ENCODE measurements at places on chromosomes 5 and 9.

DNA sequence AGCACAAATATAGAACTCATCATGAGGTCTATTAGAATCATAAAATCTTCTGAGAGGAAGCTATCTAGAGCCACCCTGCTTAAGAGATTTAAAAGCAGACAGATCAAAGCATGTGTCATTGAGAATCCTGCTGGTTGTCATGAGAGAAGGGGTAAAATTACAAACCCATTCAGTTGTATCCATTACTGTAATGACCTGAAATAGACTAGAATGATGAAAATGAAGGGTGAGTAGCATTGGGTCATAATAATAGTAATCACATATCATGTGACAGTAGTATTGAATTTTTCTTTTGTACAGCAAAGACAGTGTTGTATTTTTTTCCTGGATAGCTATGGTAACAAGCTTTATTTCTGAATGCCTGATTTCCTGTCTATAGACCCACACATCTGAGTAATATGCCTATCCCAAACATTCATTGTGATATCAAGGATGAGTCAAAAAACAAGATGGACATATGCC, 149.0 kb downstream of the PDE4D start:
- no peak for DNase-seq

DNA sequence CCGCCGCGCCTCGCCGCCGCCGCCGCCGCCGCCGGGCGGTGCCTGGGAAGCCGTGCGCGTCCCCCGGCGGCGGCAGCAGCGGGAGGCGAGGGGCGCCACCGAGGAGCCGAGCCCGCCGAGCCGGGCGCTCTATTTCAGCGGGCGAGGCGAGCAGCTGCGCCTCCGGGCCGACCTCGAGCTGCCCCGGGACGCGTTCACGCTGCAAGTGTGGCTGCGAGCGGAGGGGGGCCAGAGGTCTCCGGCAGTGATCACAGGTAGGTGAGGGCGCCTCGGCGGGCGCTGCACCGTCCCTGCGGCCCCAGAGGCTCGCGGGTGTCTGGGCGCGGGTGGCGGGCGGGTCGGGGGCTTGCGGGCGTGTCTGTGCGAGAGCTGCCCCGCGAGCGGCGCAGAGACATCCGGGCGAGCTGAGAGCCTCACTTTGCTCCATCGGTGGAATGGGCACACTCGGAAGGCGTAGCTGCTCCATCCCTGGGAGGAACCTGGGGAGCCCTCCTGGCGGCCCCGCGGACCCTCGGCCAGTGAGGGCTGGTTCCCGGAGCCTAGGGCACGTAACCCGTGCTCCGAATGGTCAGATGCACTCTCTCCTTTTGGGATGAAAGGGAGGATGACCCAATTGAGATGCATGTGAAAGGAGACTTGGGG, 864 bp downstream of the PAPPA start:
- DNase-seq: no peak

- DNase-seq: no peak
Measured at GRCh38 chr5:161134083-161134482, 282.1 kb upstream of the ATP10B start.

GRCh38 chr9:137434498-137435380, 6.4 kb downstream of the ENTPD8 start:
- DNase-seq: no peak

GRCh38 chr9:120289098-120289497, 290.9 kb downstream of the CDK5RAP2 start:
- no peak for DNase-seq

GRCh38 chr5:51047369-51047768, 335.9 kb upstream of the ISL1 start:
- DNase-seq: no peak

DNA sequence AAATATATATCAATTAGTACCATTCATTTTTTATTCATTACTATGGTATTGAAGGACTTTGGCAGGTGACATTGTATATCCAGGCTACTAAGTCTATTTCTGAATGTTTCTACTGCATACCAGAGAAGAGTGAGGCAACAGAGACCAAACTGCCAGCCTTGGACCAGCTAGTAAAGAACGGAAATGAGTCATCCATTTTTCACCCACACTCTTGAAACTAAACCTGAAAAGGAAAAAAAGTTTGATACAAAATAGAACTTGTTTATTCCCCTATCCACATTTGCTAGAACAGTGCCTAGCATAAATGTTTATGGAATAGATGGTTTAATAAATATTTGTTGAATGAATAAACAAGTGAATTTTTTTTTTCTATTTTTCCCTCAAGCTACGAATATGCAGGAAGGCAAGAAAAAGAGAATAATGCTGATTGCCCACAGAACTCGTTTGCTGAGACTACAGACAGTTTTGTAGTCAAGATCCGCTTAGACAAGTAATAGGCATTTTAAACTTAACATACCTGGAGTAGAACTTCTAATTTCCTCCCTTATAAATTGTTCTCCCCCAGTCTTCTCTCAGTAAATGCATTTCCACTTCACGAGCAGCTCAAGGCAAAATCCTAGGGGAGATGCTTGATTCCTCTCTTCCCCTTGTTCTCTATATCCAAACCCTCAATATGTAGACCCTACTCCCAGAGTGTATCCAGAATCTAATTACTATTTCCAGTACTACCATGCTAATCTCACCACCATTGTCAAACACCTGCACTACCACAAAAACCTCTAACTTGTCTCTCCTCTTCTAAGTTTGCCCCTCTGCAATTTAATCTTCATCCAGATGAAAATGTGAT, 146.2 kb upstream of the RASA1 start:
- DNase-seq: no peak

DNA sequence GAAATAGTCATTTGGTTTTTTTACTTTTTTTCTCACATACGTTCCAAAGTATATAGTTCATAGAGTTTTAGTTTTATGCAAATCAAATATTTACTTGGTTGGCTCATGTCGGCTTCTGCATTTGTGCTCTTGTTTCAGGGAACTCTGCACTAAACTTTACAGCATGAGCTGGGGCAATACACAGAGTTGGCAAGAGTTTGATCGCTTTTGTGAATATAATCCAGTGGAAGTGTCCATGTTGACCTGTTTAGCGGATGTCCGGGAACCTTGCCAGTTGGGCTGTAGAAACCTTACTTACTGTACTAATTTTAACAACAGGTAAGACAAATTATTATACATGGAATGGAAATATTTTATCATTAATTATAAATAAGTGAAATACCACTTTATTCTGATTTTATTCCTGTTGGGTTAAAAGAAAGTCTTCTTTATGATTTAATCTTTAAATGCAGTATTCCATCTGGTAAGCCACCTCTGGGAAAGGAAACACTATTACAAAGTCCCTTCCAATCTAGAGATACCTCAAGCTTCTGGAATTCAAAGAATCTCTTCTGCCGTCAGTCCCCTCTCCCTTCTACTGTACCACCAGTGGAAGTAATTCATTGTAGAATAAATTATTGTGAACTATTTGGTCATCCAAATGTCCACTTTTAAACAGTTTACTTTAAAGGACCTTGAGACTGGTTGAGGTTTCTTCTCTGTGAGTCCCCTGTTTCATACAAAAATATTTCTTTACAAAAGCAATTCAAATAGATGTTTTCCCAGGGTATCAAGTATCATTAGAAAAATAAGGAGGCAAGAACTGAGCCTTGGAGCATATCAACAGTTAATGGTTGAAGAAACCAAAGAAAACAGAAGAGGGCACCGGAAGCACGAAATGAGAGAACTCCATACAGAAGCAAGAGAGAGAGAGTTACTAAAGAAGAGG, 45.2 kb upstream of the GLIPR2 start:
- DNase-seq: no peak

DNA sequence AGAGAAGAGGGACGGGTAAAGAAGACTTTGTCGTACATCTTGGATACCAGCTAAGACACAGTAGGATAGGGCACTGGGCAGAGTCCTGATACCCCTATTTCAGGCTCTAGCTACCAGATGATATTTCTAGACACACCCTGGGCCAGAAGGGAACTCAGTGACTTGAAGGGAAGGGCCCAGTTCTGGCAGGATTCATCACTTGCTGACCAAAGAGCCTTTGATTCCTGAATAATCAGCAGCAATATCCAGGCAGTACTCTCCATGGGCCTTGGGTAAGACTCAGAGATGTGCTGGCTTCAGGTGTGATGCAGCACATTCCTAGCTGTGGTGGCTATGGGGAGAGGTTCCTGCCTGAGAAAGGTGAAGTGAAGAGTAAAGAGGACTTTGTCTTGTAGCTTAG, 40.7 kb downstream of the TPD52L3 start:
- DNase-seq: no peak

GRCh38 chr5:158977642-158978041, 122.1 kb downstream of the EBF1 start:
- no peak for DNase-seq

DNA sequence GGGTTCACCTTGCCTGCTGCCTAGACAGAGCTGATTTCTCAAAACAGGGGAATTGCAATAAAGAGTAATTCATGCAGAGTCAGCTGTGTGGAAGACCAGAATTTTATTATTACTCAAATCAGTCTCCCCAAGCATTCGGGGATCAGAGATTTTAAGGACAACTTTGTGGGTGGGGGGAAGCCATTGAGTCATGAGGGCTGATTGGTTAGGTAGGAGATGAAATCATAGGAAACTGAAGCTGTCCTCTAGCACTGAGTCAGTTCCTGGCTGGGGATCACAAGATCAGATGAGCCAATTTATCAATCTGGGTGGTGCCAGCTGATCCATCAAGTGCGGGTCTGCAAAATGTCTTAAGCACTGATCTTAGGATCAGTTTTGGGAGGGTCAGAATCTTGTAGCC, 159.1 kb upstream of the MAP1B start:
- DNase-seq: no peak

GRCh38 chr5:106680330-106680729, 990.4 kb downstream of the EFNA5 start:
- no peak for DNase-seq

DNA sequence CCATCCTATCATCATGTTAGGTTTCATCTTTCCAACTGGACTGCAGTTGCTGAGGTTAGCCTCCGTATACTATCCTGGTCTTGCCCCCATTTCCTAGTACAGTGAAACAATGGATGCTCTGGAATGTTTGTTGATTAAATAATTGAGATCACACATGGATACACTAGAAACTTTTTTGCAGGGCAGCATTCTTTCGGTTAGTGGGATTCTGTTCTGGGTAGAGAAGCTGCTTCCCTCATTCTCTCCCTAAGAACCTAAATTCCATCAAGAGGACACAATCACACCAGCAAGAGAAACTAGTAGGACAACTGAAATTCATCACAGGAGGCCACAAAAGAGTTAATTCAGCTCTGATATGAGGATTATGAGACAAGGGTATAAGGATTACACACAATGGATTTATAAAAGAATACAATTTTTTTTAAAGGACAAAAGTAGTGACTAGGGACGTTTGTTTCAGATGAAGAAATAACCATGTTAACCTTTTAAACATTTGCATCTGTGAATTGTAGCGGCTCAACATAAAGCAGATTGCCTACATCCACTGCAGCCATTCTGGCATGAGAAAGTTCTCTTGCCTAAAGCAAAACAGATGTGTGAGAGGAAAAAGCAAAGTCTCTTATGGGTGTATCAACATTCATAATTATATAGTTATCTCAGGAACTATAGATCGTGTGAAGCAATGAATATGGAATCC, 162.7 kb upstream of the LHFPL2 start:
- DNase-seq: no peak

- DNase-seq: no peak
Measured at GRCh38 chr9:107712390-107712789, 222.8 kb upstream of the KLF4 start.

DNA sequence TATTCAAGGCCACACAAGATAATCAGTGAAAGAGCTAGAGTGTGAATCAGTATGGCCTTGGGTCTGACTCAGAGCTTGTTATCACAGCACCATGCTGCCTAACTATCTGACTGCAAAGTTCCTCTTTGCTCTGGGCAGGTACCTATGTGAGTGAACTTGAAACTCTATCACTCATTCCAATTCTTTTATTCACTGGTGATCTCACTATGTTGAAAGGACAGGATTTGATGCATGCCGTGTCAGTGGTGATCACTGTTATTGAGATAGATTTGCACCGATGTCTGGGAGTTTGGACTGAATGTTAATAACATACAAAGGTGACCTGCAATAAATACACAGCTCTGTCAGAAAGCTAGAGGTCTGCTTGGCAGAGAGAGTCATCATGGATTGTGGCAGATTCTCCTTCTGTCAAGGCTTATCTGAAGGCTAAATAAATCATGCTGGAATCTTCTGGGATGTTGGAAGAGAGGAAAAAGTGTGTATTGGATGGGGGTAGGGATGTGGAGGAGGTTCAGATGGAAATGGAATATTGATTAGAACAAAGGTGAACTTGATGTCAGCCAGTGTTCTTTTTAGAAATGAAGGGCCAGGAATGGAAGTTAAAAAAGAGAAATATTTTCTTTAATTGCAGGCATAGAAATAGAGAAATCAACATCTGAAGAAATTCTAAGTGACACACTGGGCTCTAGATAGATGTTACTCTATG, 91.8 kb upstream of the TNC start:
- DNase-seq: no peak

- no peak for DNase-seq
Measured at GRCh38 chr5:81972492-81972783, 615 bp downstream of the ATG10 start.

DNA sequence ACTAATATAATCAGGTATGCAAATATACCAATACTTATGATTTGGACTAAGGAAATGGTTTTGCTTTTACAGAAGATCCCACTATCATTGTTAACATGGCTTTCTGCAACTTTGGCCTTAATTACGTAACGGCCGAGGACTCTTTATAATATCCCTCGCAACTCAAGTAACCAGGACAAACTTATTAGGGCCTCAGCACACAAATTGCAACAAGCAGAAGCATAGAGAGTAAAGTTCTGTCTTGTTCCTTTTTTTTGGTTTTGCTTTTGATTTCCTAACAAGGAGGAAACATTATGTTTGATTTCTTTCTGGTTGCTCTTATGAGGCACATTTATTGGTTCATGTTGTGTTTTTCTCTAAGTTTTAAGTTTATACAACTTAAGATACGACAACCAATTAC, 60.4 kb downstream of the RORB start:
- DNase-seq: no peak

GRCh38 chr9:75101004-75101588, 12.8 kb downstream of the OSTF1 start:
- no peak for DNase-seq

GRCh38 chr5:140245341-140245740, 57.6 kb downstream of the PFDN1 start:
- DNase-seq: no peak

GRCh38 chr9:1100945-1101344, 50.8 kb downstream of the DMRT2 start:
- DNase-seq: no peak

DNA sequence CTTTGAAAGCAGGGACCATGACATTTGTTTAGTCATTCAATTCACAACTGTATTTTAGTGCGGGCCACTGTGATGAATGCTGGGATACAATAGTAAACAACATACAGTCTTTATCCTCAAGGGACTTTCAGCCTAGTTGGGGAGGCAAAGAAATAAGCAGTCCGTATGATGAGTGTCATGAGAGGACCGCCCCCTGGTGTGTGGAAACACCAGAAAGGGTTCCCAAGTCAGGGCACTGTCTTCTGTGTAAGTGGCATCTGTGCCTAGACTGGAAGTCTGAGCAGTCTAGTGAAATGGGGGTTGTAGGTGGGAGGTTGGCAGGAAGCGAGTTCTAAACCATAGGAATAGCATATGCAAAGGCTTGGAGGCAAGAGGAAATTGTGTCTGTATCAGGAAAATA, 6.8 kb downstream of the C9orf43 start:
- no peak for DNase-seq

All from GOT3 (cell line).